Renal cortical epithelial cell (primary cell): ENCODE measurements at places on chromosomes 5 and 9. TPM values are rescaled to one million over a fixed set of nuclear protein-coding genes. Genes with fewer than 3 reads are reported as not detected.

DNA sequence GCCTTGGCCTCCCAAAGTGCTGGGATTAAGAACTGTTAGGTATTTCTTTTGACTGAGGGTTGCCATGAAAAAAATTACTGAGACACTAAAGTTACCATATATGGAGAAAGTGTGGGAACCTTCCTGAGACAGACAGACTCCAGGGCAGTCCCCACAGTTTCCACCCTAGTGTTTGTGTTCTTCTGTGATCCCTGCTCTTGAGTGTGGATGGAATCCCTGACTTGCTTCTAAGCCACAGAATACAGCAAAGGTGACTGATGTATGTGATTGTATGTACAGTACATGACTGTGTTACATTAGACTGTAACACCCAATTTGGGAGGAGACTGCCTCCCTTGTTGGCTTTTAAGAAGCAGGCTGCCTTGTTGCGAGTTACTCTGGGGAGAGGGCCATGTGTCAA is 24.7 kb upstream of the ADAM19 start:
- DNase-seq, result peak; percentile 2

DNA sequence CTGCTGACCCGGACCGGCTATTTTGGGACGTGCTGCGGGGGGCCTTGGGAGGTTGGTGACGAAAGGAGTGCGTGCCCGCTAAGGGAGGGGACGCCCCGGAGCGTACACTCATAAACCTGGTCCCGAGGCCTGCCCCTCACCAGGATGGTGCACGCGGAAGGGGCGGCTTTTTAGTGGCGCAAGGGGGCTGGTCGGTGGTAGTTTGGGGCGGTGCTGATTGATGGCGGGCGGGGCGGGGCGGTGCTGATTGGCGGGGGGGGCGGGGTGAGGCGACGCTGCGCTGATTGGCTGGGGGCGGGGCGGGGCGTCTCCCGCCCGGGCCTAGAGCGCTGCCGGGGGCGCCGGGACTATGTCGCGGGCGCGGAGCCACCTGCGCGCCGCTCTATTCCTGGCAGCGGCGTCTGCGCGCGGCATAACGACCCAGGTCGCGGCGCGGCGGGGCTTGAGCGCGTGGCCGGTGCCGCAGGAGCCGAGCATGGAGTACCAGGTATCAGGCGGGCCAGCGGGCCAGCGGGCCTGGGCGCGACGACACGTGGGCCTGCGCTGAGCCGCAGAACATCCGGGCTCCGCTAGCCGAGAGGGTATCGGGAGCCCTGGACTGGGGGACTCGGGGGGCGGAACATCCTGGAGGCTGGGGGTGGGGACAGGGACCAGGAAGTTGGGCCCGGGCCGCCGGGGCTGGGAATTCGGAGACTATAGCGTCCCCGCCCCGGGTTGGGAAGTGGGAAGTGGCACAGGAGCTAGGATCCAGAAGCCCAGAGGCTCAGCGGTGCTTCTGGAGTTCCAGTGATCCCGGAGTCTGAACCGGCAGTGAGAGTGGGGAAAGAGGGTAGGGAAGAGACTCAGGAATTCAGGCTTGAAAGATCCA is at the start of gene FPGS:
FPGS (plus strand) TSS at position 307 of the 868 bp plus-strand sequence; CDS start at position 350, 43 bp downstream.
- peak; percentile 58 for DNase-seq

- peak; percentile 34 for DNase-seq
These were observed 344.0 kb downstream of the PTPRD start for GRCh38 chr9:10268531-10269485.

Gene BASP1
- total RNA-seq, result 79.5 and 82.6 TPM in 2 replicates

Gene SPINK5
- total RNA-seq, result 0.25 TPM in 1 of 2 replicates, not detected in the other

Gene NR6A1
- total RNA-seq, result 6.0 and 6.1 TPM in 2 replicates

DNA sequence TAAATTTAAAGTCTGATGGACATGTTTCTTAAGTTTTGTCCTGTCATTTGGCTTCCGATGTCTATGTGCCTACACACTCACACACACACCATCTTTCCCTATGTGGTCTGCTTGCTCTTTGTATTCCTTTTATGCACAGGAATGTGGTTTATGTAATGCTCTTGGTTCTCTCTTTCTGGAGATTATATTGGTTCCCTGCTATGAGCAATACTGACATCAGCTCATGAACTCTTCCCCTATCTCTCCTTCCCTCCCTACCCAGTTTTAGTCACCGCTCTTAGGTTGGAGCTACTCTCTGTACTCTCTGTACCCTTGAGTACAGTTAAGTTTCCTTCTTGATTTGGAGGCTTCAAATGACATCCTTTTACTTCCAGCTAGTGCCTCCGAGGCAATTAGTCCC is 77.9 kb upstream of the MVB12B start:
- DNase-seq, result peak; percentile 11
